Stimulated activated CD4-positive, alpha-beta T cell treated with anti-CD3 and anti-CD28 coated beads, Interleukin-4, amount 100 ng/mL, for 48 hours (primary cell): ENCODE measurements at places on chromosomes 4 and X.

DNA sequence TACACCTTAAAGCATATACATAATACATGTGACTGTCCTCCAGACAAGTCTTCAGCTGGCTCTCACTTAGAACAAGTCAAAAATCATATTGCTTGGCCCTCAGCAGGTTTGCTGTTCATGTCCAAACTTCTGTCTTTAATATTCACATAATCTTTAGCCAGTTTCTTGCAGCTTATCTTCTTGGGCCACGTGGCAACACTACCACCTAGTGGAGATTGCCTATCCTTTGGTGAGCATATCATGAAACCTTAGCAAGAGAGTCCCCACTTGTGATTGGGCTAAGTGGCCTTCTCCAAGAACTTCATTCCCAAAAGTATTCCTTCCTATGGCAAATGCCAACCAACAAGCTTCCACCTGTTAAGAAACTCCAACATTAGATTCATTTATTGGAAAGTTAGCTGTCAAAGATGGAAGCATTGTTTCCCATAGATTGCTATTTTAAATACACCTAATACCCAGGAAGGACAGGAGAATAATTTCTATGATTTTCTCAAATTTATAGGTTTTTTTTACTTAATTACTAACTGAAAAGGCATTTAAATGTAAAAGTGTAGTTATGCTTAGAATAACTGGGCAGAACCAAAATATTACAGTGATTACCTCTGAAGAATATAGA is 231.9 kb upstream of the INTU start:
- peak; percentile 37 for DNase-seq

GRCh38 chrX:48934581-48935300 is 15.9 kb upstream of the PIM2 start:
- DNase-seq = no peak

DNA sequence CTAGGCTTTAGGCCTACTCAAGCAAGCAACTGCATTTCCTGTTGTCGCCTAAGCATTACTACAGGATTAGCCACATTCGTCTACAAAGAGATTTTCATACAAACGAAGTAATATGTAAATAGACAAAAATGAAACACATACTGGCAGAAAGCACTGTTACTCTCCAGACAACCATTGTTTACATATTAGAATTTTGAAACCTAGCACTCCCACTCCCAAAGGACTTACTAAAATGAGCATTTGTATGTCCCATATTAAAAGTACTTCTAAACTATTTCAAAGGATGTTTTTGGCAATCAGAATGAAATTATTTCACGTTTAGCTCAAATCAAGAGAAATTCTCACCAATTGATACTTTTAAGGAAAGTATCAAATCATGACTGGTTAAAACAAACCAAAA is 570.8 kb downstream of the PRR32 start:
- no peak for DNase-seq

DNA sequence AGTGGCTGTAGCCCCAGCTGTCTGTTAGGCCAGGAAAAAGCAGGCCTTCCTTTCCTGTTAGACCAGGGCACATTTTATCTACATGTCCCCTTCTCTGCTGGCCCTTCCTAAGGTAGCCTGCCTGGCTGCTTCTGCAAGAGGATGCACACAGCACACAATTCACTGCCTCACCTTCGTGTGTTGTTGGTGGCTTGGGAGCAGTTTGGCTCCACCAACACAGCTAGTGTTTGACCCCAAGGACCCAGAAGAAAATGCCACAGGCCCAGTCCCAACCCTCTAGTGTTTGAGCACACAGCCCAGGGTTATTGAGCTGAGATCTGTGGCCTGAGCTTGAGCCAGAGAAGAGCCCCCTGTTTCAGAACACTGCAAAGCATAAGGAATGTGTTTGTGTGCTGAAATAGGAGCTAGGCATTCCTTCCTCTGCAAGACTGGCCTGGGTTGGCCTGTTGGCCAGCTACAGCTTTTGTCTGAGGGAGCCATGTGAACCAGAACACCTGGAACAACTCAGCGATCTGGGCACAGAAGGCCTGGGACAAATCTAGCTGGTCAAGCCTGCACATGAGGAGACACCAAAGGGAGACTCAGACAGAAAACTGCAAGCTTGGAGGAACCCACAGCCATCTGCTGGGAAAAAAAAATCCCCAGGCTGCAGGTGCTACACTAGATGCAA is 26.4 kb downstream of the MAGEE1 start:
- DNase-seq = no peak

DNA sequence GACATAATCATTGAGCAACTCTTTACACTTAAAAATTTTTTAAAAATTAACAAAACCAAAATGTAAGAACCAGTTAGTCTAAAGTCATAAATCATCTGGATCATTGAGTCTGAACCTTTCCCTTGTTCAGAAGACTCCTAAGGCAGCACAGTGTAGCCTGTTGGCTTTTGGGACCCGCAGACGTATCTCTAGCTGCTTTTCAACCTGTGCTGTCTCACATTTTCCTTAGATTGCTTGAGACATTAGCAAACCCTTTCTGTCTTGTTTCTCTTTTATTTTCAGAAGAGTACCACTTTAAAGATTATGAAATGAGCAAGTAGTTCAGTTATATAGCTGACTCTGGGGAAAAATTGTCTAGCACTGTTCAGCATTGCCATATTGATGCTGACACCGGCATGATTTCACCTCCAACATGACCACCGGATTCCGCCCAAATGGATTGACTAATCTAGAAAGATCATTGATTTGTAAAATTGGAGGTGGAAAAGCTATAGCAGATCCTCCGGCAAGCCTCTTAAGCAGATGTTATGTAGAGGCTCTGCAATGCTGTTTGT is 8.9 kb downstream of the TCEANC start:
- no peak for DNase-seq

GRCh38 chrX:77167993-77168392 is 279.2 kb upstream of the FGF16 start:
- DNase-seq = no peak

GRCh38 chr4:56803471-56803870 is 18.0 kb downstream of the SPINK2 start:
- no peak for DNase-seq

DNA sequence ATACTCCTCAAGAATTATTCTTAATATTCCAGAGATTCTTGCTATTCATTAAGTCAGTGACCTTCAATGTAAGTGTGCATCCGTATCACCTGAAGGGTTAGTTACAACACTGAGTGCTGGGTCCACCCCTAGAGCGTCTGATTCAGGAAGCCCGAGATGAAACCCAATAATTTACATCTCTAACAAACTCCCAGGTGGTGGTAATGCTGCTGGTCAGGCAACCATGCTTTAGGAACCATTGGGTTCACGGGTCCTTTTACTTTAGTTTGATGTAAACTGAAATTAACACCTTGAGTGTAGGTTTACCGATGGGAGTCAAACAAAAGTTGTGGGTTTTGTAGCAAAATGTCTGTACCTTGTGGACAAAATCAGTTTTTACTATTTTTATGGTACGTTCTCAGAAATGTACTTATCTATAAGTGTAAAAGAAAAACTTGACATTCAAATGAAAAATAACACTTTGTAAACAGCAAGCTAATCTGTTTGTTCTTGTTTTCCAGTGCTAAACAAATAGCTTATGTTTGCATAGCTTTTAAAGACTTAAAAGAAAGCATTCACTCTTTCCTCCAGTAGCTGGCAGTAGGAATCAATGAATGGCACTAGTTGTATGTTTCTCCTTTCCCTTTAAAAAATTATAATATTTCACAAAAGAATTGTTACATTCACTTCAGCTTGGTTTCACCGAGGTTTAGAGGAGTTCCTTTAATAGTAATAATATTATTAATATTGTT is 32.7 kb downstream of the ACE2 start:
- DNase-seq = no peak

DNA sequence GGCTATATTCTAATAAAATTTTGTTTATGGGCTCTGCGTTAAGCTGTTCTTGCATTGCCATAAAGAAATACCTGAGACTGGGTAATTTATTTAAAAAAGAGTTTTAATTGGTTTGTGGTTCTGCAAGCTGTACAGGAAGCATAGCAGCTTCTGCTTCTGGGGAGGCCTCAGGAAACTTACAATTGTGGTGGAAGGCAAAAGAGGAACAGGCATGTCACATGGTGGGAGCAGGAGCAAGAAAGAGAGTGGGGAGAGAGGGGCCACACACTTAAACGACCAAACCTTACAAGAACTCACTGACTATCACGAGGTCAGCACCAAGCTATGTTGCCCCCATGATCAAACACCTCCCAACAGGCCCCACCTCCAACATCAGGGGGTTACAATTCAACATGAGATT is 74.0 kb downstream of the FHDC1 start:
- DNase-seq = no peak

GRCh38 chrX:15838017-15838416 is 16.6 kb downstream of the AP1S2 start:
- DNase-seq = no peak

- DNase-seq = no peak
Observed at GRCh38 chr4:183831683-183832082, 73.4 kb upstream of the STOX2 start.

DNA sequence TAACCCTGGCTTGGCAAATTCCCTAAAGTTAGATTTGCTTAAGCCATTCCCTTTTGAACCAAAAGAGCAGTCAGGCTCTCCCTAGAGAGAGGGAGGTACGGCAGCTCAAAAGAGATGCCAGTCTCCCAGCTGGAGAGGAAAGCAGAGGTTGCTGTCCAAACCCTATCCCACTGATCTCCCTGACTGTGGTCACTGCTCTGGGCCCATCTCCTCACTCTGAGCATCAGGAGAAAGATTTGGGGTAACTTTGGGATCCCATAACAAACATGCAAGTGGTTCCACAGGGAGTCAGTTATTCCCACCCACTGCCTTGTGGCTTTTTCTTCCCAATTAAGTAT is 17.1 kb downstream of the ACSL1 start:
- no peak for DNase-seq

DNA sequence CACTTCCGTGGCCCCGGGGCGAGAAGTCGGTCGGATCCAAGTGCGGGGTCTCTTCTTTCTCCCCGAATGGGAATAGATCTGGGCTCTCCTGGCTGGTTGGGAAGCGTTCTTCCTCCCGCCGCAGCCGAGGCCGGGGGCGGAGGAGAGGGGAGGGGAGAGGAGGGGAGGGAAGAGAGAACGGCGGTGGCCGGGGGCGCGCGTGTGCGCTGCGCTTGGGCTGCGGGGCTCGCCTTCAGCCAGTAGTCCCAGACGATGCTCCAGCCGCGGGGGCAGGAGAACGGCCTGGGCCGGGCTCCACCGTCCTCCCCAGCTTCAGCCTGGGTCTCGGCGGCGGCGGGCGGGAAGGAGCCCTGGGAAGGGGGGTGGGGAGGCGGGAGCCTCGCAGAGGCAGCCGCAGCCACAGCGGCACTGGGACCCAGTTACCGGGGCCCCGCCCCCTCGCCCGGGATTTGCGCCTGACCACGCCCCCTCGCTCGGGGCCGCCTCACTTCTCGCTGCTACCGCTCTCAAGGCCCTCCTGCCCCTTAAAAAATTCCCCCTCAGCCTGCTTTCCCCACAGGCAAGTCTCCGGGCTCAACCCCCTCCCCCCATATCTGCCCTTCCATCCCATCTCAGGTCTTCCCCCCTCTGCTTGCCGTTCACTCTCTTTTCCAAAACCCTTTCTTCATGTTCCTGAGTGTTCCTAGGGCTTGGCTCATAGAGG is at the start of gene FGD1:
FGD1 (minus strand) TSS at position 421 of the 703 bp plus-strand sequence. CDS start 802 bp downstream, outside the sequence.
- DNase-seq = peak; percentile 33

DNA sequence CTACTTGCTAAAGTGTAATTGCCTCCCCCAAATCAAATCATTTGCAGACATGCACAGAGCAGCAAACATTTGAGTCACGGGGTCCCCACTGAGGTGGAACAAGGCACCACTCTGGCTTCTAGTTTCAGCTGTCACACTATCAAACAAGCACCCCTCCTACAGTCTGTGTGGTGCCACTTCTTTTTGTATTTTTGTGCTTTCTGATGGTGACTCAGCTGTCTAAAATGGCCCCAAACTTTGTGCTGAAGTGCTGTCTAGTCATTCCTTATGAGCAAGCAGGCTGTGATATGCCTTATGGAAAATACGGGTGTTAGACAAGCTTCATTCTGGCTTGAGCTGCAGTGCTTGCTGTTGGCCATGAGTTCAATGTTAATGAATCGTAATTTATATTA is 15.4 kb downstream of the IGFBP7 start:
- no peak for DNase-seq

DNA sequence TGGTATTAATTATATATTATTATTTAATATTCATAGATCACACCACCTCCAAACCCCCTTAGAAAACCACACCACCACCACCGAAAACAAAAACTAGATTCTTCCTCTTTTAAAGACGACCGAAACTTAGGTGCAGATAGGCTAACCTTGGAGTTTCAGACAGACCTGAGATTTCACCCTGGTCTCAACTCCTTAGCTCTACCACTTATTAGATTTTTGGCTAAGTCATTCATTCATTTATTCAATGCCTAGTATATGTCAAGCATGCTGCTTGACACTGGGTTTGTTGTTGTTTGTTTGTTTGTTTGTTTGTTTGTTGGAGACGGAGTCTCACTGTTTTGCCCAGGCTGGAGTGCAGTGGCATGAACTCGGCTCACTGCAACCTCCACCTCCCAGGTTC is 9.5 kb upstream of the BMP2K start:
- DNase-seq = no peak

- DNase-seq = no peak
Observed at GRCh38 chr4:181645489-181645888, 597.7 kb upstream of the TENM3 start.

DNA sequence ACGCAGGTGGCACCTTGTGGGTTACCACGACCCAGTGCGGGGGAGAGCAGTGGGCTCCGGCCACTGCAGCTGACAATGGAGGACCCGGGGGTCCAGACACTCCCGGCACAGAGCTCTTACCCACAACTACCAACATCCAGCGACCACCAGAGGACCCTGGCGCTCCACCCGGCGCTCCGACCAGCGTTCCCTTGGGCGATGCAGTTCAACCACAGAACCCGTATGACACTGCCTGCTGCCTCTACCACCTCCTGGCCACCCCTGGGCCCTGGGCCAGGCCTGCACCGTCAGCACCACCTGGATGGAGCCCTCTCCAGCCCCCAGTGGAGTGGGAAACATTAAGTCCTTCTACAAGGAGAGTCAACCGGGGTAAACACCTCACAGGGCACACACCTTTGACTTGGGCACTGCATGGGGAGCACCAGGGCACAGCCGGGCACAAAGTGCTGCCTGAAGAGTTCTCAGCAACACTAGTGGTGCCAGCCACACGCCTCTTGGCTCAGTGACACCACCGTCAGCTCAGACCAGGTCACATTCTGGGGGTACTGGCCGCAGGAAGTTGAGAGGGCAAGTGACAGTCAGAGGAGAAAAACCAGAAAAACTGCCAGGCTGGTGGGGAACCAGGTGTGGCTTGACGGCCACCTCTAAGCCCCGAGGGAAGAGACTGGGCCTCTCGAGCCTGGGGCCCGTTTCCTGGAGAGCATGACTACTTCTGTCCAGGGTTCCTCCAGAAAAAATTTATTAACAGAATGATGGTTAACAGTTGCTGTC is 2.6 kb downstream of the CTBP1 start:
- no peak for DNase-seq

DNA sequence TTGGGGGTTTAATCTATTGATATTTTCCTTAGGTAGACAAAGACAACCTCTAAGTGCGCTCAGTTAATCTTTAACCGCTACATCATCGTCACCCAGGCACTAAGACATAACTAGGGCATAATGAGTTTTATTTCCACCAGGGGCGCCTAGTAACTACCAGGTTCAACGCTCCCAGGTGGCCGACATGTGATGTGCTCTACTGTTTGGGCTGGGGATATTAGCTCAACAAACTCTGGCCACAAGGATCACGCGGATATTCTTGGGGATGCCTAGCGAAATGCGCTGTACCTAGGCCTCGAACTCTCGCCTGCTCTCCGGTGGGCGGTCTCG is 915 bp upstream of the RAB33B start:
- peak; percentile 49 for DNase-seq

GRCh38 chrX:103431316-103431715 is 55.0 kb downstream of the BEX3 start:
- no peak for DNase-seq

GRCh38 chrX:75156531-75156945 is 455 bp upstream of the ABCB7 start:
- DNase-seq = no peak
